ENCODE measurements at places on chromosomes 5 and 9.

GRCh38 chr5:11027660-11028059 is 266.6 kb upstream of the DAP start:
- no peak for DNase-seq

GRCh38 chr5:57410374-57411320 is 72.0 kb downstream of the ACTBL2 start:
- no peak for DNase-seq

GRCh38 chr9:137252555-137253506 is 1.7 kb downstream of the STPG3 start:
- no peak for DNase-seq

GRCh38 chr9:98897745-98898144 is 46.0 kb upstream of the COL15A1 start:
- no peak for DNase-seq

DNA sequence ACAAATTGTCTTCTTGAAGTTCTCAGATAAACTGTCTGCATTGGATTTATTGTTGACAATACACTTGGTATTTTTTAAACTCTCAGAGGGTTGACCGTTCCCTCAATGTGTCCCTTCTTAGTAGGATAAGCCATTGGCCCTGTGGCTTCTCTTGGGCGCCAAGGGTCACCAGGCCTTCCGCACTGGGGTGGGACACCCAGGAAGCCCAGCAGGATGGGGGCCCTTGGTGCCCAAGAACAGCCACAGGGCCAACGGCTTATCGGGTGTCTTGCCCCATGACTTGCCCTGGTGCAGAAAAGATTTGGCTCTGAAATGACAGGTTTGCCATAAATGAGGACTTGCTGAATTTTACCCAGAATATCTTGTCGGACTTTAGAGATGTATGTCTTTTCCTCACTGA is 375.0 kb downstream of the IRX2 start:
- DNase-seq, result no peak

DNA sequence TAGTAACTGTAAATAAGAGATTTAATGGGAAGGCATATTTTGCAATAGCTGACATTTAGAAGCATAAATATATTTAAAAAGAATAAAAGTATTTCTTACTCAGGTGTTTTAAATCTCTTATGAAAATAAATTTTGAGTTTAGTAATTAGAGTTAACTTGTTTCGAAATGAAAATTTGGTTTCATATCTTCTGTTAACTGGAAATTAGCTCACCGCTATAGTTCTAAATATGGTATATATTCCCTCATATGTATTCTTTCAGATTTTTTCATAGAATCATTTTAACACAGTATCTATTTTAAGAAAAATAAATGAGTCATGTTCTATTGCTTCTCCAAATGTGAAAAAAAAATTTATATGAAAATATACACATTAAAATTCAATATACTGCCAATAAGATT is 434.1 kb downstream of the DTWD2 start:
- DNase-seq, result no peak

DNA sequence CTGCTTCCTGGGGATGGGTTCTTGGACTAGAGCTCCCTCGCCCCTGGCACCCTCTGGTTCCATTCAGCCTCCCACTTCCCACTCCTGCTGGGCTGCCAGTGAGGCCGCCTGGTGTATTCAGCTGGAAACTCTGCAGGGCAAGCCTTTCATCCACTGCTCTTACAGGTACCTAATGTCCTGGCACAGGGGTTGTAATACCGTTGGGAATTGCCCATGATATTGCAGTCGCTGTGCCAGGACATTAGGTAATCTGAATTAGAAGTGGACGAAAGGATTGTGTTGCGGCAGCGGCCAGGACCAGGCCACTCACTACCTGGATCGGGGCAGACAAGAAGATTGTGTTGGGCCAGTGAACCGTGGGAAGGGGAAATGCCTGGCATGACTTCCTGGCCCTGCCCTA is 13.1 kb downstream of the TMOD1 start:
- DNase-seq, result no peak

GRCh38 chr5:161216877-161217276 is 329.6 kb downstream of the GABRB2 start:
- no peak for DNase-seq

DNA sequence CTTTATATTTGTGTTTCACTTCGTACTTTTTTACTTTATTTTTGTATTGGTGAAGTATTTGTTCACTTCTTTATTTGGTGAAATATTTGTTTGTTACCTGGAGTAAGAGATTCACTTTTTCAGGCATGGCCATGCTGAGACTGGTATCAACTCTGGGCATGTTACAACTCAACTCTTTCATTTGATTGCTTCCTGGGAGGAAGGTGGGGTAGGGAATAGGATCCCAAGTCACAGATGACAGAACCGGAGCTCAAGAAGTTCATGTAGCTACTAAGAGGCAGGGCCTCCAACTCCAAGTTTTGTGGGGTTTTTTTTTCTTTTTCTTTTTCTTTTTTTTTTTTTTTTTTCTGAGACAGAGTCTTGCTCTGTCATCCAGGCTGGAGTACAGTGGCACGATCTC is 6.1 kb upstream of the ADGRD2 start:
- DNase-seq, result no peak

DNA sequence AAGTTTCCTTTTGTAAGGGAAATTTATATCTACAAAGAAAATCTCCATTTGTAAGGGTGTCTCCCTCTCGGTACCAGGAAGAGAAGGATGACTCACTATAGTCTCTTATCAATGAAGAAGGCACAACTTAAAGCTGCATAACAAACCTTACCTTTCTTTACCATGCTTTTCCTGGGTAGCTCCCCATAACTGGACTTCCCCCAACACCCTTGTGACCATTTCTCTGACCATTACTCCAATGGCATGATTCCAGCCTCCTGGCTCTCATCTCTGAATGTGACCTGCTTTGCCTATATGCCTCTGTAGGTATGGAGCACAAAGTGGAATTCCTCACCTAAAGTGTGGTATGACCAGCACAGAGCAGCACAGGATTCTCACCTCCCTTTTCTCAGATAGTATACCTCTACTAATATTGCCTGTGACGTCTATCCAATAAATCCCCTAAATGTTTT is 62.8 kb downstream of the GNA14 start:
- no peak for DNase-seq

DNA sequence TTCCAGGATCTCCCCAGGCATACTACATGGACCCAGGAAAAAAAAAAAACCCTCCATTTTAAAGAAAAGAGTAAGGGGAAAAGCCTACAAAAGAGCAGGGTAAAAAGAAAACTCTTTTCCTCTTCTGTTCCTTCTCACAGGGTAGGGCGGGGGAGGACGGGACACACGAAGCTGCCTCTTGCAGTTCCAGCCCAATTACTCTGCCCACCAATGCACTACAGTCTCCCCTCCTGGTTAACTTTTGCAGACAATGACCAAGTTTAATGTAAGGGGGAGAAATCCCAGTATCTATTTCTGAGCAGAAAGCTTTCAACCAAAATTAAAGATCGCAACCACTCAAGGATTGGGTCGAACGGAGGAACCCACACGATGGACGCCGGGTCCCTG is 1.3 kb downstream of the BRD3 start:
- no peak for DNase-seq

DNA sequence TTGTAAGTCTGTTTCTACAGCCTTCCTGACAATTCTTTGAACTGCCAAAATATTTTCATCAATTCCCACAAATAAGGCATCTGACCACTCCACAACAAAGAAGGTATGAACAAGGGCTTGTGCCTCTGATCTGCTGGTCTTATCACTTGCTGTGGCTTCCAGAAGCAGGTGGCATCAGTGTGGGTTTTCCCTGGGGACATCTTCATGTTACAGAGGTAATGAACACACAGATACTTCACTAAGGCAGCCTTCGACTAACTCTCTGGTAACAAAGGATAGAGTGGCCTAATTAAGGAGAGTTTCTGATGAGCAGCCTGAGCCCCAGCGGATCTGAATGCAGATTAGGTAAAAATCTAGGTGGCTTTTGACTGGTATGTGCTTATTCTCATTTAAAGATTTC is 15.2 kb upstream of the ERAP2 start:
- no peak for DNase-seq

DNA sequence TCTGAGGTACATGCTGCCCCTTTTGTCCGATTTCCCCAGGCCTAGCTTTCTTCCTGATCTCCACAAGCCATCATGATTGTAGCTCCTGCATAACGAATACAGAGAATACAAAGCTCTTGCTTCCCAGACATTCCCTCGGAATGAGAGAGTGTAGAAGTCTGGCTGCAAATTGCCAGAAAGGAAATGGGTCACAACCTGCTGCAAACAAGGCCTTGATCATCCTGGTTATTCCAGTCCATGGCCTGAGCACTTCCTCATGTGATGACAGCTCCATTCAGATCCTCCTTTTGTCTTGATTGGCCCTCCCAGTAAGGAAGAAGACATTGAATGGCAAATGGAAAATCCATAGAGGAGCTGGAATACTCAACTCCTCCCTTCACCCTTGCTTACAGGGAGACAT is 136.0 kb upstream of the ADRA1B start:
- no peak for DNase-seq

- DNase-seq, result no peak
Observed at GRCh38 chr5:68994645-68995044, 99.2 kb upstream of the SLC30A5 start.

DNA sequence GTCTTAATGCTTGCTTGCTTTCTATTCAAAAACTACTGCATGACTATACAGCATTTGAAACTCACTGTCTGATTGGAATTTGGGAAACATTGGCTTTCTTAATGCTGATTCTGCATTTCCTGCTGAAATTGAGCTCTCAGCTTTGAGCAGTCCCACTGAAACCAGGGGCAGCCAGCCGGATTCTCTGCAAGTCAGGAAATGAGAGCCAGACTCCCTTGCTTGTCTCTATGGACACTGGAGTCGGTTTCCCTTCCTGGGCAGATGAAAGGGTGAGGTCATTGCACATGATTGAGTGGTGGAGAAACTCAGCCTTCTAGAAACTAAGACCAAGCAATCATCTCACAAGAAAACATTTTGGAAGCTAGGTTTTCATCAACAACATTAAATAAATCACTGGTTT is 119.7 kb upstream of the SPATA31C2 start:
- no peak for DNase-seq

DNA sequence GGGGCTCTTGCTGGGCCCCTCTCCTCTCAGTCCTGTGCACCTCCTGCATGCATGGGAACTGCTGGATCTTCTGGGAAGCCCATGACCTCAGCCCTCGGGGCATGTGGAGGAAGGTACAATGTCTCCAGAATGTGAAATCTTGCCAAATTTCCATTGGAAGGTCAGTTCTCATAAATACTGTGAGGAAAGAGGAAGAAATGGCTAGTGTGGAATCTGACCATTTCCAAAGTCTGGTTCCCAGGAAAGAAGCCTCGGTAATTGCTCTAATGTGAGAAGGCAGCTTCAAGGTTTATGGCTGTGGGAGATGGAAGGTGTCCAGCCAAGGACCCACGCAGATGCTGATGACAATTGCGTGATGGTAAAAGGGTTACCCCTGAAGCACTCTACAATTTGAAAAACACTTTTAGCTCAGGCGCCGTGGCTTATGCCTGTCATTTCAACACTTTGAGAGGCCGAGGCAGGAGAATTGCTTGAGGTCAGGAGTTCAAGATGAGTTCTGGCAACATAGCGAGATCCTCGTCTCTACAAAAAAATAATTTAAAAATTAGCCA is 8.1 kb upstream of the IL17B start:
- DNase-seq, result no peak

DNA sequence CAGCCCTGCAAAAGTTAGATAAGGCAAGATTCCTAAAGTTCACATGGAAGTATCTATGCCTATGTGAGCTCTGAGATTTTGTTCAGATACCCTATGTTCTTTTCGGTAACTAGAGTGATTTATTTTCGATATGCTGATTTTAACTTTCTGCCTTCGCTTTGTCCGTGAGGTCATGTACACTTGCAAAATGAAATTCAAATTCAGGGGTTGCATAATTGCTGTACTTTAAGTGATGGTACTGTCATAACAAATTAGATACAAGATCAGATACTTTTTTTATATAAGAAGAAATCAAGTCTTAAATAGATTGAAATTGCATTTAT is 350 bp upstream of the ECPAS start:
- no peak for DNase-seq

GRCh38 chr9:99955606-99956005 is 49.2 kb downstream of the STX17 start:
- no peak for DNase-seq

DNA sequence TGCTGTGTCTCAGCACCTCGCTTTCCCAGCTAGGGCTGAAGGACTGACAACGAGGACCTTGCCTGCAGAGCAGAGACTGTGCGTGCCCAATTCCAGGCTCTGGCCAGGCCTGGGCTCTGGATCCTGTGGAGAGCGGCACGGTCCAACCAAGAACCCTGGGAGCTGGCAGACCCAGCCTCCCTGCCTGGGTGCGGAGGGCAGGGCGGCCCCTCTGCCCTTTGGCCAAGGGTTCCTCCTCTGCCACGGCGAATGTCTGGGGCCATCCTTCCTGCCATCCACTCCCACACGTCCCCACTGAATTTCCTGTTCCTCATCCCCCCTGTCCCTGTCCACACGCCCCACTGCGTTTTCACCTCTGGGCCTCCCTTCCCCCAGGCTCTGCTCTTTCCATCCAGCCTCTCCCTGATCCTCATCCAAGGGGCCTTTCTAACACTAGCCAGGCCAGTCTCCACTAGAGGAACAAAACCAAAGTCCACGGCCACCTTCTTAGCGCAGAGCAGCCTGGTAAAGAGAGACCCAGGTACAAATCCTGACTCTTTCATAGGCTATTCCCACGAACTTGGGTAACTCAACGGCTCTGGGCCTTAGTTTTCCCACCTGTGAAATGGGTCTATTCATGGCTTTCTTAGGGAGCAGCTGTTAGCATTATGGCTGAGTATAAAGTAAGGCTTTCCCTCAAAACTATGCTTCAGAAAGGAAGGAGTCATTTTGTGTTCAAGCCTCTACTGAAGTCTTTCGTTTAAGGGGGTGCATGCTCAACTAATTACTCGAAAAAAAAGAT is 95.5 kb upstream of the PHYKPL start:
- no peak for DNase-seq

Measured in HuH-7 (cell line).